ENCODE measurements at places on chromosomes 12 and 14.

DNA sequence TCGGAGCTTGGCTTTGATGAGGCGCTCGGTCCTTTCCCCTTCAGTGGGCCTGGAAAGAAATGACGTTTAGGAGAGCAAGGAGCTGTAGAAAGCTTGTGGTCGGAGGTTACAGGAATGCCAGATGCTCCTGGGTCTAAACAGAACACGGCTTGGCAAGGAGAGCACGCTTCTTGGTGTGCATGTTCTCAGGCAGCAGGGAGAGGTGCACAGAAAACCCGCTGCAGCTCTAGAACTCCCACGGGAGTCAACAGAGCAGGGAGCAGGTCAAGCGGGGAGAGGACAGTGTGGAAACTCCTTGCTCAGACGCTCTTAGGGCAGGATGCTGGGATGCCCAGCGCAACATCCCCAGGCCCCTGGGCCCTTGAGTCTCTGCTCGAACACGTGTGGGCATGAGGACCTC is 51.0 kb downstream of the SSH1 start:
- no peak for DNase-seq

GRCh38 chr14:56271970-56272369 is 153.8 kb downstream of the PELI2 start:
- DNase-seq, result no peak

- no peak for DNase-seq
Observed at GRCh38 chr14:88804477-88804876, 11.7 kb upstream of the EML5 start.

- DNase-seq, result no peak
Observed at GRCh38 chr12:32120419-32120818, 13.8 kb downstream of the BICD1 start.

DNA sequence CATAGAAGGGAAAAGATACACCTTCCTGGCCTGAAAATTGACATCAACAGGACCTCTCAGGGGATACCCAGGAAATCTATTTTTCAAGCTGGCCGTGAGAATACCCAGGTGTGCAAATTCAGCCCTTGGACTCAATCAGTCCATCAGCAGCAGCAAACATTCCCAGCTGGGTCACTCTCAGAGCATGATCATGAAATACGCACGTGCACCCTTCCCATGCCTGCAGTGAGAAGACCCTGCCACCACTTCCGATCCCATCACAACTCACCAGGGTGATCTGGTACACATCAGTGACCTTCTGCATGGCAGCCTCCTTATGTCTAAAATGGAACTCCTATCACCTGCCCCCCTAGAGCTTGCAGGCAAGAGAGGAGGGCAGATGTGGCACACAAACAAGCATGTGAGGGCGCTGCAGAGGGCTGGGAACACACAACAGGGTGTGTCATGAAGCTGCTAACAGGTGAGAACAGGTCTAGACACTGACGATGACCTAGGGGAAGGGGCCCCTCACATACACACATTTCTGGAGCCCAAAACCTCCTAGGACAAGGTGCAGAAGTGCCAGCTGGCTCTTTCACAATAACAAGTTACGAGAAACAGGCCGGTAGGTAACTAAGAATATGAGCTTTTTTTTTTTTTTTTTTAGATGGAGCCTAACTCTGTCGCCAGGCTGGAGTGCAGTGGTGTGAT is 37.8 kb upstream of the TC2N start:
- no peak for DNase-seq

DNA sequence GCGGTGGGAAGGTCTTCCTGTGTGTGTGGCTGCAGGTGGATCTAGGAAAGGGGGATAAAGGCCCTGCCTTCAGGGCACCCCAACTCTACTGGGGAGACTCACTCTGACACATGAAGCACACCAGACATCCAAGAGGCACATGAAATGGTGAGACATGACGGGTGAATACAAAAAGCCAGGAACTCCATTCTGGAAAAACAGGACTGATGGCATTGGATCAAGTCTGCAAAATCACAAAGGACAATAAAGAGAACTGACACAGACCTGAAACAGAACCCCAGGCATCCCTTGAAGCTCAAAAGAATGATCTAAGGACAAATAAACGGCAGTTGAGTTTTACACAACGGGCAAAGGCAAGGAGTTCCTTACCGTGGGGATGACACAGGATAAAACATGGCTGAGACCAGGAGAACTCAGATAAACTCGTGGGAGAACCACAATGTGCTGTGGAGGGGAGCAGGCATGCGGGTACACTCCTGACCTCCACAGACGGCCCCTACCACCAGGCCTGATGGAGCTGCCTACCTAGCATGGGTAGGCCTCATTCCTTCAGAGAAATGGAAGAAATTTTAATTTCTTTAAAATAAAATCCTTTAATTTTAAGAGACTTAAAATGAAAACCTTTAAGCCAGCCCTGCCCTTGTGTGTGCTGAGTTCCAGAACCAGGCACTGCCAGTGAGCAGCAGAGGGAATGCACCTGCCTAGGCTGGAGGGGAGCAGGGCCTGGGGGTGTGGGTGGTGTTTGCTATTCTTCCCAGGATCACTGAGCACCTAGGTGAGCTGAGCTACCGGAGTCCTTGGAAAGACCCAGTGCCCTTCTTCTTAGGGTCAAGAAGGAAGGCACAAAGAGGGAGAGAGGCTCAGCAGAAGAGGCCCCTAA is 100.1 kb downstream of the SINHCAF start:
- DNase-seq, result no peak

GRCh38 chr14:100654814-100655740 is 67.9 kb upstream of the BEGAIN start:
- peak; percentile 86 for DNase-seq

- no peak for DNase-seq
Observed at GRCh38 chr12:43750814-43751213, 7.8 kb downstream of the PUS7L start.

- DNase-seq, result peak; percentile 94
Observed at GRCh38 chr12:24561882-24562770, 386.8 kb downstream of the BCAT1 start.

GRCh38 chr12:5260086-5260485 is 171.8 kb upstream of the NTF3 start:
- no peak for DNase-seq

DNA sequence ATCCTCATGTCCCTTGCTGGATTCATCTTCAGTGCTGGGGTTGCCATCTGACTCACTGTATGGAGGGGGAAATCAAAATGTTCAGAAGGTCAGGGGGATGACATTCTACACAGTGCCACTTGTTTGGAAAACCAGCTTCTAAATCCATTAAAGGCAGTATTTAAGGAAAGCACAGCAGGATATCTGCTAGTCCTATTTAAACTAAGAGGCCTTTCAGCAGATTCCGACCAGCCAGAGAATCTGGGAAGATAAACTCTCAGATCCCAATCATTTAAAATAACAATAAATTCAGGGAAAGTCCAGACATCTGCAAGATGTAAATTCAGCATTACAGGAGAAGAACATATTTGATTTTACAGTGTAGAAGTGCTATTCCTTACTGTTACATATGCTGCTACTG is 3.8 kb downstream of the SIX4 start:
- DNase-seq, result no peak

DNA sequence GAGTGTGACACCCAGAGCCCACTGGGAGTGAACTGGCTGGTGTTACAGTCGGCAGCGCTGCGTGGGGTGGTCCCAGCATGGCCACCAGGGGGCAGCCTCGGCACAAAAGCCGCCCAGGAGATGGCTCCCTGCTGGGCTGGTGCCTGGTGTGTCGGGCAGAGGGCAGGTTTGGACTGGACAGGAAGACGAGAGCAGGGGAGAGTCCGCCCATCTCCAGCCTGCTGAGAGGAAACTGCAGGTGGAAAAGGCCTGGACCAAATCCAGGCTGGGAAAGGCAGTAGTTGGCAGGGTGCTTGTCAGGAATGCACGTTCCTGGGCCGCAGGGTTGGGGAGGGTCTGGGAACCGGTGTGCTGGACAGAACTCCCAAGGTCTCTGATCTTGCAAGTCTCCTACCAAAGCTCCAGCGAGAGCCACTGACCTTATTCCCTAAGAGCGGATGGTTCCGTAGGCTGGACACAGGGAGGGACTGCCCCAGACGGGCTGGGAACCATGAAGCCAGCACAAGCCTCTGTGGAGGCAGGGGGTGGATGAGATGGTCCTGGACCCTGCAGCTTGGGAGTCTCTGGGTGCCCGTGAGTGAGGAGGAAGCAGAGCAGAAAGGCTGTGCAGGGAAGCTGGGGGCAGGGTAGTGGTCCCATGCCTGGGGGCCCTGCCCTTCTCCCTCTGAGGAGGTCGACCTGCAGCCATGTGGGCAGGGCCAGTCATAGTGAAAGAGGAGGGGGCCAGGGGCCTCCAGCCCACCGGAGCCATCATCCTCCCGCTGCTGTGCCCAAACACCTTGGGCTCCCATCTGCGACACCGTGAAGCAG is 1.8 kb downstream of the AHNAK2 start:
- peak; percentile 92 for DNase-seq

- DNase-seq, result peak; percentile 20
Observed at GRCh38 chr14:49959822-49960408, 67.0 kb downstream of the ARF6 start.

- no peak for DNase-seq
Observed at GRCh38 chr14:55706365-55706684, 126.3 kb downstream of the KTN1 start.

- DNase-seq, result peak; percentile 64
Observed at GRCh38 chr14:59582845-59583509, 6.4 kb upstream of the CCDC175 start.

DNA sequence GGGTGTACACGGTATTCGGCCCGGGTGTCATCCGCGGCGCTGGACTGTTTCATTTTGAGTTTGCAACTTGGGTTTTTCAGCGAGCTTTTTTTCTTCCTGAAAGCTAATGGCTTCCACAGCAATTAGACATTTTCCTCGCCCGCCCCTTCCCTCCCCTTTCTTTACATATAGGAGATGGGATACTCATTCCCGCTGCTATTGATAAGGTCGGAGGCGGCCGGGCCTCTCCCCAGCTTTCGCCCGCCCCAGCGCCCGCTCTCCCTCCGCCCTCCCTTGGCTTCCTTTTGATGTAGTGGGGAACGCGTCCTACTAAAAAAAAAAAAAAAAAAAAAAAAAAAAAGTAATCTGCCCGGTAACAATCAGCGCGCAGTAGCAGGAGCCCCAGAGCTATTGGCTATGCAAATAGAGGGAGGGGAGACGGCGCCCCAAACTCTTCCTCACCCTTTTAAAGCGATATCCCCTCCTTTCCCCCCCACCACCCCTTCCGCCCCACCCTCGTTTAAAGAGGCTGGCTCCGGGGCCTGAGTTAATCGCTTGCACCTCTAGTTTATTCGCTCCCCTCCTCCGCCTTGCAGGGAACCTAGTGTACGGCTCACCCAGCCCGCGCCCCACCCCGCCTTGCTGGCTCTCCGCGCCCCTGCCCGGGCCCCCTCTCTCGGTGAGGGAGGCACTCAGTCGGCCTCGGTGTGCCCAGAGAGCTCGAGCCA is 1.7 kb upstream of the CCND2 start:
- DNase-seq, result peak; percentile 93

DNA sequence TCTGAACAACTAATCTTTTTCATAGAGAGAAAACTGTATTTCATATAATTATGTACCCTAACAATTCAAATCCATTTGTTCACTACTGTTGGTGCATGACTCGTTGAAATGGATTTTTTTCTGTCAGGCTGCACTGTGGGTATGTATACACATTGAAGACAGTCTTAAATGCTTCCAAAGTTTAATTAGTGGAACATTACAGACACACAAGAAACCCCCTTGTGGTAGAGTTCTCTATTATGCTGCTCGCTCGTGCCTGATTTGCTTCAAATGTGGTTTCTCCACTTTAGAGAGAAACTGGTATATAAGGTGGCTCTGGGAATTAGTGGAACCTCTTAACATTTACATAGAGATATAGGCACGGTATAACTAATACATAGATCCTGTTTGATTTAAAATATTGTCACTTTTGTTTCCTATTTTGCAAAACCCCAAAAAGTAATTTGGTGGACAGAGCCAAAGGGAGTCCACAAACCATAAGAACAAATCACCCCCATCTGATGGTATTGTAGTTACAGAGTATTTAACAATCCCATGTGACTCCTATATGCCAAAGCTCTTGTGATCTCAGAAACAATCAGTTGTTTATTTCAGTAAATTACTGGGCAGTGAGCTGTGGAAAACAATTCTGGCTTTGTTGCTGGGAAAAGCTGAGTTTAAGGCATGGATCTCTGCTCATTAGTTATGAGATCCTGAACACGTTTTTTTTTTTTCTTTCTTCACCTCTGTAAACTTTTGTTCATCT is 159.5 kb downstream of the BRMS1L start:
- no peak for DNase-seq

DNA sequence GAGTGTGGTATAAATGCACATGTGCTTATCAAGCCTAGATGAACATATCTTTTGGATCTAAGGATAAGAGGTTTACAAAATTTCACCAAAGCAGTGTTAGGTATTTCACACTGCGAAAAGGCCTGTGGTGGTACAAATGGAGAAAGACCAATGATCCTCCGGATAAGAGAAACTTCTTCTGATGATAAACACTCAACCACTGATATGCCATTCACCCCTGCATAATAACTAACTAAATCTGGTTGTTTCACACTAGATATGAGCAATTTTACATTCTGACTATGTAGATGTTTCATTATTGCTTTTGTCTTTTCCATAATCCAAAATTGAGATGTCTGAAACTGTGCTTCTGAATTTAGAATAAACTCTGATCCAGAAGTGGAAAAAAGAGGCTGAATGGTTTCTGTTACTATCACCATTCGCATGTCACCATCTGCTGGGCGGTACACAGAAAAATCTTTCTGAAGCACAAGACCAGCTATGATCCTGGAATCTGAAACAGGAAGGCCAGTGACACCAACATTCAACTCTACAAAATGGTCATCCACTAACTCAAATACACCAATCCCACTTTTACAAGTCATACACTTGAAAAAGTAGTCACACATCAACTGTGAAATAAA is 1.3 kb downstream of the BBS10 start:
- no peak for DNase-seq

GRCh38 chr12:100528471-100529127 is 44.9 kb upstream of the GAS2L3 start:
- no peak for DNase-seq

DNA sequence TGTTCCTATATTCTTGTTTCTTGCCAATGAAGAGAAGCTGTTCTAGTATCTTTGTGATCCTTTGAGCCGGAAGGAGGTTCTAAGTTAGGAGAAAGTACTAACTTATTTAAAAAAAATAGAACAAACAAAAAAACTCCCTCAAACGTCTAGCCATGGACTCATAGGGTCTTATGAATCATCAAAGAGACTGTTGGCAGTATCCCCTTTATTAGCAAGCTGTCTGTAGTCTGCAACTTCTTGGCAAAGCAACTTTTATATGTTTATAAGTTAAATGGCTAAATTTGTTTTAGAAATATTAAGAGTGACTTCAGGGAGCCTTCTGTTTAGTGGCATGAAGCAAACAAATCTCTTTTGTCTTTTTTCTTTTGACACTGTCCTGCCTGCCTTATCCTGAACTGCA is 291.9 kb downstream of the FUT8 start:
- no peak for DNase-seq

DNA sequence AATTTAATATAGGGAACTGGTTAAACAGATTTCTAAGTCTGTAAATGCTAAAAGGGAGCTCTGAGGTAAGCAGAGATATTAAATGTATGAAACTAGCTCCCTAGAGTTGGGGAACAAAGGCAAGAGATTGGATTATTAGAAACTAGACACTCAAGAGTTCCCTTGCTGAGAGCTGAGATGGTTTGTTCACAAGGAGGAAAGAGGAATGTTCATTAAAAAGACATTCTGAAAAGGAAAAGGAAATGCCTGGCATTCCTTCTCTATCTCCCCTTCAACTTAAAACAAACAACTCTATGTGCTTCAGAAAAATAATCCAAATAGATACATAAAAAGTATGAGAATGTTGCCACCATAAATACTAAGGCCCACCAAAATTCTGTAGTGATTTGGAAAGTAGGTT is 73.7 kb downstream of the GALNT4 start:
- no peak for DNase-seq

Measured in endodermal cell (in vitro differentiated cells).